HCT116 (cell line): ENCODE measurements at places on chromosomes 5 and 9.

GRCh38 chr9:3244963-3245653, 280.7 kb downstream of the RFX3 start:
- no peak for DNase-seq

DNA sequence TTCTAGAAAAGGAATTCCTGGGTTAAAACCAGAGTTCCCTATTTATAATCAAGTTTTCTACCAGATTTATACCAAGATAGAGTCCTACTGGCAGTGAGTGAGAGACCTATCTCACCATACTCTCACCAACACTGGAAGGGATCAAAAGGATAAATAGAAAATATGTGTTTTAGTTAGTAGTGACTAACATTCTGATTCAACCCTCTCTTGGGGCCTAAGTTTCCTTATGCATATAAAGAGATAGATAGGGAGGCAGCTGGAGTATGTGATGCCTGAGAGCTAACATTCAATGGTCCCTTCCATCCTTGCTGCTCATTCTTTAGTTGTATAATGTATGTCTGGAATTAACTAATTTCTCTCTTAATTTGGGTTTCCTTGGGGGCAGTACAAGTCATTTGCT, 32.0 kb downstream of the CKMT2 start:
- no peak for DNase-seq

DNA sequence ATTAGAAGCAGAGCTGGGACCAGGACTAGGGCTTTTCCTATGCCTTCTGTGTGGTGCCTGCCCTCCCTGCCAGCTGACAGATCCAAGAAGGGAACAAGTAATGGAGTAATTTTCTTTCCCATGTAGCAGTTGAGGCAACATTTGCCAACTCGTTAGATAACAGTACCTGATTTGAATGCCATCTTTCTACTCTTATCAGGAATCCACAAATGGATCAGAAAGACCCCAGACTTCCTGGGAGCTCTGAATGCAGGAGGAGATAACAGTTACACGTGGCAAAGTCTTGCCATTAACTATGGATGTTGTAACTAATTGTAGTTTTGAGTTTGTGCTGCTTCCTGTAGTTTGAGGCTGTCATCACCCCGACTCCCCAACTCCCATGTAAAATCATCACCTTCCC, 39.2 kb downstream of the RCL1 start:
- DNase-seq: no peak

- DNase-seq: no peak
Observed at GRCh38 chr9:134647359-134648080, 5.9 kb downstream of the COL5A1 start.
